ENCODE measurements at places on chromosomes 13 and 19.

- DNase-seq: no peak
Measured at GRCh38 chr13:44867825-44868224, 121.4 kb downstream of the NUFIP1 start.

DNA sequence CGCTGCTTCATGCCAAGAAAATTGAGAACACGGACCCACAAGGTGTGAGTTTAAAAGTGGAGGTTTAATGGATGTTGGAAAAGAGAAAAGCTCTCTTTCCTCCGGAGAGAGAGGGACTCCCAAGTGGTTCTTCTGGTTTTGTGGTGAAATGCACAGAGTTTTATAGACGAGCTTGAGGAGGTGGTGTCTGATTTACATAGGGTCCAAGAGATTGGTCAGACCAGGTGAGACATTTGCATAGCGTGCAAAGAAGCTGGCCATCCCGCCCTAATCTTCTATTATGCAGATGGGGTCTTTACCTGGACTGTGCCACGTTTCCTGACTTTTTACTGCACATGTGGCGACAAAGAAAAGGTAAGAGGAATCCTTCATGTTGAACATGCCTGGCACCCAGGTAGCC, 236.4 kb upstream of the PCDH9 start:
- DNase-seq: no peak

- no peak for DNase-seq
Measured at GRCh38 chr19:38149661-38150061, 74.4 kb downstream of the DPF1 start.

DNA sequence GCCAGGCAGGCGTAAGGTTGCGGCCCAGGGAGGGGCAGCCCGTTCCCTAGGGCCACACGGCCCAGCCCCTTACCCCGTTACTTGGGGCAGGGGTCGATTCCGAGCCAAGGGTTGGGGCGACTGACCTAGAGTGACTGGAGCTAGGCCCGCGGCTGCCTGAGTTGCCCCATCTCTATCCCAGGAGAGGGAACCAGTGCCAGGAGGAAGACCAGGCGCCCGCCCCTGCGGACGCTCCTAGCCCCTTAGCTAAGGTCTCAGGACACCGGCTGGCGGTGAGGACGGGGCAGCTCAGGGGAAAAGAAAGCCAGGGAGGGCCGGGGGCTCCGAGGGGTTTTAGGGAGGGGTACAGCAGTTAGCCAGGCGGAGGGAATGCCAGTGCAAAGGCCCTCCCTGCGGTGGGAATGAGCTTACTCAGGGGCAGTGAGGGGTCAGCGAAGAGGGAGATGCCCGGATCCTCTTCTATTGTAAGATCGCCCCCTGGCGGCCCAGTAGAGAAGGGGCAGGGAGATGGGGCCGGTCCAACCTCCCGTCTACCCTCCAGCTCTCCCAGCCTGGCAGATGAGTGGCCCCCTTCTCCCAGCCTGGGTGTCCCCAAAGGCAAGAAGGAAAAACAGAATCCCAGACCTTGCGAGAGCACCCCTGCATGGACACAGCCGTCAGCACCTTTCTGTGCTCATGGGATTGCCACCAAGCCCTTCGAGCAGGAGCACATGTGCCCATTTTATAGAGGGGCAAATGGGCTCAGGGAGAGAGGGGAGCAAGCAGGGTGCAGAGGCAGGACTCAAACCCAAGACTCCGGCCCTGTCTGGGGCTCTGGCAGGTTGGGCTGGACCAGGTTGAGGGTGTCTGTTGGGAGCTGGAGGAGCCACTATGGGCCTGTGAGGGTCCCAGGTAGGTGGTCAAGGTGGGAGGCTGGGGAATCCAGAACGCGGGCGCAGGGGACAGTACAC, 16.3 kb downstream of the CILP2 start:
- peak; percentile 62 for DNase-seq

DNA sequence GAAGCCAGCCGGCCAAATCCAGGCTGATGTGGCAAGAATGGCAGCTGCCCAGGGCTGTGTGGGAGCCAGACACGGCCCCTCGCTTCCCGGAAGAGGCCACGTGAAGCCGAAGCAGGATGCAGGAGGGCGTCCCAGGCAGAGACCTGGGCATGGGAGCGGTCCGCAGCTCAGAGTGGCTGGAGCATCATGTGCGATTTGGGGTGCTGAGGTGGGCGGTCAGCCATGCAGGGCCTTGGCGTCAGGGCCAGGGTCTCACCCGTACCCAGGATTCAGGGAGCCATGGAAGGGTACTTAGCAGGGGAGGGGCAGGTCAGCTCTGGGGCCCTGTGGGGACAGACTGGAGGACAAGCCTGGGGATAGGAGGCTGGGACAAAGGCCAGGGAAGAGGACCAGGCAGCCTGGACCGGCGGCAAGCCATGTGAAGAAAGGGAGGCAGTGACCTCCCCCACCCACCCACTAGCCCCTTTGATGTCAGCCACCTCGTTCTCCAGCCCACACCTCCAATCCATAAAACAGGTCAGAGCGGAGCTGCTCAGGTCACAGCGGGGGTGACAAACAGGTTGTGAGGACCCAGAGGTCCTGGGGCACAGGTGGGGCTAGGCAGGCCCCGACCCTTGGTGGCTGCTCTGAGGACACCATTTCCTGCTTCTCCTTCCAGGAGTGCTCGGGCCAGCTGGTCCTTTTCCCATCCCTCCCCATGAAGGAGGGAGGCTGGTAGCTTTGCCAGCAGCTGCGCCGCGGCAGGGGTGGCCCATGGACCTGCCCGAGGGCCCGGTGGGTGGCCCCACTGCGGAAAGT, 2.3 kb downstream of the KASH5 start:
- no peak for DNase-seq

- peak; percentile 84 for DNase-seq
Measured at GRCh38 chr19:33520844-33521479, 629 bp downstream of the PEPD start.

- no peak for DNase-seq
Measured at GRCh38 chr13:99662678-99663077, 161.4 kb downstream of the TM9SF2 start.

- no peak for DNase-seq
Measured at GRCh38 chr13:33696530-33696929, 121.4 kb upstream of the RFC3 start.

DNA sequence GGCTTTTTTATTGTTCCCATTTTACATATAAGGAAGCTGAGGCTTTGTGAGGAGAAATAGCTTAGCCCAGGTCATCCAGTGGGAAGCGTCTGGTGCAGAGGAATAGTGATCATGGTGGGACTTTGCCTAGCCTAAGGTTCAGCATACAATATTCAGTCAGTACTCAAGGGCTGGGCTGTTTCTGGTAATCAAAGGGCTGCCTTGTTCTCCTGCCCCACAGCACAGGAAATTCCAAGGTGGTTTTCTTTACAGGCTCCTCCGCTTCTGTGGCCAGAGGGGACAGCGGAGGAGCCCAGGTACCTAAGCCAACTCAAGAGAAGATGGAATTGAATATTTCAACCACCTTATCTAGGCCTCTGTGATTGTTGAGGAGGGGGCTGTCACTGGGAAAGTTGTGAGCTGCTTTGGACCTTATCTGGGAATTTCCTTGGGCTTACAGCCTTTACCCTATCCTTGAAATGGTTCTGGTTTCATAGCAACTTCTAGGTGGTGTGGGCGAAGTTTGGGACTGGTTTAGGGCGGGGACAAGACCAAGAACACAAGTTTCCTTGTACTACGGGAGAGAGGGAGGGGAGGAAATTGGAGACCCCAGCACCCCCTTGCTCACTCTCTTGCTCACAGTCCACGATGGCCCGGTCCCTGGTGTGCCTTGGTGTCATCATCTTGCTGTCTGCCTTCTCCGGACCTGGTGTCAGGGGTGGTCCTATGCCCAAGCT, at the start of gene MIA:
TSS of gene MIA (plus strand) at position 606 of the 716 bp plus-strand sequence. CDS start at position 628, 22 bp downstream.
- no peak for DNase-seq

- no peak for DNase-seq
Measured at GRCh38 chr19:4310247-4311121, 6.1 kb downstream of the FSD1 start.

DNA sequence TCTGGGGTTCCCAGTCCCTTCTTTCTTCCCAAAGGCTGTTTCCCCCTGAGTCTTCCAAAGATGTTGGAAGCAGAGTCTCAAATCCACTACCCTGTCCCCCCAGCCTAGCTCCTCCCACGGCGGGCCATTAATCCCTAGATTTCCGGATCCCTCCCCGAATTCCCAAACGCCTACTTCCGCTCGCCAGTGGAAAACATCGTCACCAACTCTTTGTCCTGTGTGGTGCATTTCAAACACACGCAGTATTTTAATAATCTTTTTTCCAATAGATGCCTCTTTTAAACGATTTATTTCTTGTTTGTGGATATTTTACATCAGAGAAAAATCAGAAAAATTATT, 610 bp downstream of the ZNF791 start:
- peak; percentile 36 for DNase-seq

DNA sequence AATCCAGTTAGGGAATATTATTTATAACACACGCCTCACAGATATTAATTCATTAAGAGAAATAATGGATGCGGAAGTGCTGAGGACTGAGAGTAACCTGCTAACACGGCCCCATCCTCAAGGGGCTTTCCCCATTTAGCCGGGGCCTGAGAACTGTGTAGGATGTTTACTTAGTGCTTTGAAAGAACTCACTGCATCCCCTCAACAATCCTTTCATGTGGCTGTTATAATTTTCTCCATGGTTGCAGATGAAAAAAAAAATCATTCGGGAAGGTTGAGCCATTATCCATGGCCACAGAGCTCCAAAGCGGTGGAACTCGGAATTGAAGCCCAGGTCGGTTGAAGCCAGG, 98.2 kb downstream of the ING1 start:
- DNase-seq: no peak

GRCh38 chr13:93562676-93563075, 336.1 kb downstream of the GPC6 start:
- DNase-seq: no peak

GRCh38 chr19:1076951-1077350, 10.0 kb downstream of the ARHGAP45 start:
- peak; percentile 84 for DNase-seq

DNA sequence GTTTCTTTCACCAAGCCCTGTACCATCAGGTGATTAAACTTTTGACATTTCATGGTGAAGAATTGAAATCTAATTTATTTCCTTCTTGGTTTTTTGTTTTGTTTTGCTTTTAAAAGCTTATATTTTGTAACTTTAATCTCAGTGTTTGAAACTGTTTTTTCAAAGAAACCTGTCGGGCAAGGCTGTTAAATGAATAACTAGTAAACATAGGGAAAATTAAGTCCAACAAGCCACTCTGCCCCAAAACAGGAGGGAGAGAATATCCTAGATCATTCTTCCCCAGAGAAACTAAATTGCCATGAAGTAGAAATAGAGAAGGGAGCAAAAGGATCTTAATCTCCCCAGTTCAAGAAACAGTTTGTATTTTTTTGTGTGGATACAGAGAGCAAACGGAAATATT, 98.2 kb downstream of the FREM2 start:
- no peak for DNase-seq

DNA sequence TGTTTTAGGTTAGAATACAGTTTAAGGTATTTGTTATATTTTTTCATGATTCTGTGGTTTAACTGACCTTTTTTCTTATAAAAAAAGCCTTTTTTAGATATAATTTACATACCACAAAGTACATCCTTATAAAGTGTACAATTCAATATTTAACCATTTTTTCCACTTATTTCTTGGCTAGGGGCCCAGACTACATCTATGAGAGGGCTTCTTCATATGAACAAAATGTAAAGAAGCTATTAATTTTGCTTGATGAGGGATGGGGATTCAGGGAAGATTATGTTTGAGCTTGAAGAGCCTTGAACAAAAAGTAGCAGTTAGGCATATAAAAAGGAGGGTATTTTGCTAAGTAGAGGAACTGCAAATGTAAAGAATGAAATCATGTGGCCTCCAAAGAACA, 2.2 kb downstream of the CCDC122 start:
- DNase-seq: no peak

GRCh38 chr13:59856281-59856810, 307.4 kb downstream of the DIAPH3 start:
- no peak for DNase-seq

GRCh38 chr13:23763318-23763717, 125.9 kb downstream of the MIPEP start:
- DNase-seq: no peak

- DNase-seq: no peak
Measured at GRCh38 chr19:55118401-55118991, 1.1 kb upstream of the PPP1R12C start.

DNA sequence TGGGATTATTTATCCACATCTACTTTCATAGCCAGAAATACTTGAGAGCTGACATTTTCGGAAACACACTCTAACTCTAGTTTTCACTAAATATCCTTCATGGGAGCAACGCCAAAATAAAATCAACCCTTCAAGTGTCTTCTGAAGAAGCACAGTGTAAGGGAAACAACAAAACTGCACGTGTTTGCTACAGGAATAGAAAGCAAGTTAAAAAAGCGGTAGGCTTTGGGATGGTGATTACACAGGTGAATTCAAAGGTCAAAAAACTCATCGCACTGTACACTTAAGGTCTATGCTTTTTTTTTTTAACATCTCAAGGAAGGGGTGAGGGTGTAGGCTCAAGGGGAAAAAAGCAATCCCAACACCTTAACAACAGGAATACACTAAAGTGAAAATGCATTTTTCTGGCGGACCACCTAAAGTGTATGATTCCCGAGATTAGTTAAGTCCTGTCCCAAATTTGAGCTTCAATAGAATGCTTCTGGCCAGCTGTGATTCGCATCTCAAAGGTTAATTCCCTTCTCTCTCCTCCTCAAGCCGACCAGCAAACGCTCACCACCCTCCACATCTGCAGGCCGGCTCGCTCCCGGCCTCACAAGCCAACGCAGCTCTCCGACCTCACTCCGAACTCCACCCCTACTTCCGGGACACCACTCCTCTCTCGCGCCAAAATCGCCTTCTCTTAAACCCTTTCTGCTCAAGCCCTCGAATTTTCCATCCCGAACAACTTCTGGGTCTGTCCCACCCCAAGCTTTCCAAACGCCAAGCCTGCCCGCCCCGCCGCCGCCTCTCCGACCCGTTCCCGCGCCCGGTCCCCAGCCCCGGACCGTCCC, 1.1 kb downstream of the ARGLU1 start:
- no peak for DNase-seq

GRCh38 chr13:102680133-102680717, 14.6 kb downstream of the METTL21C start:
- DNase-seq: no peak

DNA sequence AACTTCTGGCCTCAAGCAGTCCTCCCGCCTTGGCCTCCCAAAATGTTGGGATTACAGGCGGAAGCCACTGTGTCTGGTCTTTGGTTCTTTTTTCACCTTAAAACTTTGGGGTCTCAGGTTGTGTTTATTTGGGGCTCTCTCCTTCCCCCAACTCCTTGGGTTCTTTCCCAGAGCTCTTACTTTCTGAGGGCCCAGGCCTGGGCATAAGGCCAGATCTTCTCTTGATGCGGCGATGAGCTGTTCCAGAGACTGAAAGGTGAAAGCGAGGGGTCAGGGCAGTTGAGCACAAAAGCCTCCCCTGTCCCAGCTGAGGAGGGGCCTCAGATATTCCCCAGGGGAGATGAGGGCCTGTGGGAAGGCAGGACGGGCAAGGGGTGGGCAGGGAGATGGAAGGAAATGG, 7.1 kb downstream of the POLR1G start:
- no peak for DNase-seq
